Gastrocnemius medialis (tissue), 4 donors: ENCODE measurements at places on chromosomes 6 and 20. TPM values are rescaled to one million over a fixed set of nuclear protein-coding genes. Genes with fewer than 3 reads are reported as not detected.

DNA sequence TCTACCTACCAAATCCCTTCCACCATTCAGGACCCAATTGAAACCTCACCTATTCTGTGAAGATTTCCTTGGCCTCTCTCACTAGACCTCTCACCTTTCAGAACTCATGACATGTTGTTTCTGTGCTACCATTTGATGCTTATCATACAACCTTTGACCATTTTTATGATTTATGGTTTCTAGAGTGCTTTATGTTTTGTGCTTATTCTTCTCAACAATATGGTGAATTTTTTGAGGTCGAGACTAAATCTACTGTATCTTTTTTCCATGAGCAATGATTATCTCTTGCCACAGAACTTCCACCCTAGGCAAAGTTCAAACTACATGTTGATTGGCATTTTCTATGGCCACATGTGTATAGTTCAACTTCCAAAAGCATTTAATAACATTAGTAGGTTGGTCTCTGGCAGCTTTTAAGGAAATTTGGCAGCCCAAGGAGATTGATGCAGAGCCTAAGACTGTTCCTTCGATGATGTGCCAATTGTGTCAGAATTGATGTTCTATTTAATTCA, 84.9 kb downstream of the OLIG3 start:
- DNase-seq: no peak

The GMNN gene
- 3.9 TPM for total RNA-seq

DNA sequence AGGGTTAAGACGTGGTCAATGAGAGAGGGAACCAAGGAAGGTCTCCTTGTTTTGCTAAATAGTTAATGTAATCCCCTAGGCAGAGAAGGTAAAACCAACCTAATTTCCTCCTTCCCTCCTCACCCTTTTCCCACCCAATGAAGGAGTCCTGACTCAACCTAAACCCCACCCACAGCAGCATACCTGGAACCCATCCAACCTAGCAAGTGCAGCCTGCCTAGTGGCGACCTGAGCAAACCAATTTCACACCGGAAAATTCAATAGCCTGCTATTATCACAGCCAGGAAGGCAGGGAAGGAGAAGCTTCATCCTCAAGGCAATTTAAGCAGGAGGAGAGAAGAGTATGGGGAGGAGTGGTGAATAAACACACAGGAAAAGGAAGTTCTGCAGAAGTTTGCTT, 46.9 kb downstream of the OSTM1 start:
- no peak for DNase-seq

GRCh38 chr6:20447157-20447556, 45.5 kb downstream of the E2F3 start:
- no peak for DNase-seq

- no peak for DNase-seq
Observed at GRCh38 chr6:33856655-33857054, 52.9 kb upstream of the MLN start.

GRCh38 chr6:15832841-15833240, 170.0 kb upstream of the DTNBP1 start:
- no peak for DNase-seq
